ENCODE measurements at places on chromosomes 13 and 19. TPM values are rescaled to one million over a fixed set of nuclear protein-coding genes. Genes with fewer than 3 reads are reported as not detected.

The COX7A1 gene
- 22.6 TPM for total RNA-seq

The PLPPR3 gene
- 1.7 TPM for total RNA-seq

The GNA15 gene
- total RNA-seq = 3.4 TPM

The ATP12A gene
- not detected for total RNA-seq

The CD209 gene
- not detected for total RNA-seq

The PLEKHA4 gene
- total RNA-seq = 18.4 TPM
